ENCODE measurements at places on chromosomes 3 and 15. TPM values are rescaled to one million over a fixed set of nuclear protein-coding genes. Genes with fewer than 3 reads are reported as not detected.

GRCh38 chr15:100890051-100890720 lies 10.6 kb downstream of the ALDH1A3 start:
- no peak for DNase-seq
- H3K27me3 ChIP-seq, result peaks cover 85% of the 10 kb centered on the region
- H3K27ac ChIP-seq, result no peak overlapping the region

DNA sequence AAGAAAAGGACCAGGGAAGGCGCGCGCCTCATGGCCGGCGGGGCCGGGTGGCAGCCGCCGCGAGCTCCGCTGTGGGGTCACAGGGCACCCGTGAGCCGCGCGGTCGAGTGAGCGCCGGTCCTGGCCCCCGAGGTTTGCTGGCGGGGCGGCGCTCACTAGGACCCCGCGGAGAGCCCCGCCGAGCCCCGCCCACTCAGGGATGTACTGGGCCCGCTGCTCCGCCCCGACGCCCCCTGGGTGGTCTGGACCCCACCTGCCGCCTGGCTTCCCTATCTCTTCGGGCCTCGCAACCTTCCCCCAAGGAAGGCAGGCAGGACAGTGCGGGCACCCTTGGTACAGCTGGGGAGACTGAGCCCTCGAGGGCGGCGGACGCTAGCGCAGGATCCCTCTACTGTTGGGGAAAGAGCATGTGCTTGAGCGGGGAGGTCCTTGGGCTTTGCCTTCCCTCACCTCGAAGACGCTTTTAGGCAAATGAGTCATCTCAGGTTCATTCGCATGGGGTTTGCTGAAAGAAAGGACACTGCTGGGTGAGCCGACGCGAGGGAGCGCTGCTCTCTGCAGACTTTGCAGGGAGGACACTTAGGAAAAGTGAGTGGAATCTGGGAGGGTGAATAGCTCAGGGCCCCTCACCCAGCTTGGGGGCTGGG lies at the start of gene CHRNB4:
TSS of gene CHRNB4 (minus strand) at position 109 of the 647 bp plus-strand sequence. CDS start at position 32, 77 bp downstream.
- no peak within 1 kb of the TSS for H3K27ac ChIP-seq
- DNase-seq, result no peak
- H3K27me3 ChIP-seq, result peaks cover 15% of the 10 kb centered on the region
- peaks cover 10% of the 10 kb centered on the region for H3K4me1 ChIP-seq
- H3K4me3 ChIP-seq, result peak within 1 kb of the TSS; percentile 79

DNA sequence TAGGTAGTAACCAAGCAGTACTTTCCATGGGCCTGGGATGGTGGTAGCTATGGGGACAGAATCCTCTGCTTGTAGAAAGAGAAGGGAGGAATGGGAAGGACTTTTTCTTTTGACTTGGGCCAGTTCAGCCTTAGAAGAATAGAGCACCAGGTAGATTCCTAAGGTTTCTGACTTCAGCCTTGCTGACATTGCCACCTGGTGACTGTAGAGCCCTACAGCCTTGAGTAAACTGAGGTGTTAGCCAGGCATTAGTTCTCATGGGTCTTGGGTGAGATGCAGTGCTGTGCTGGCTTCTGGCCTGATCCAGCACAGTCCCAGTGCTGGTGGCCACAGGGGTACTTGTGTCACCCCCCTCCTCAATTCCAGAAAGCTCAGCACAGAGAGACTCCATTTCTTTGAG lies 171.1 kb downstream of the ZBBX start:
- DNase-seq, result no peak
- peaks cover 2% of the 10 kb centered on the region for H3K27me3 ChIP-seq
- no peaks in the 10 kb centered on the region for H3K36me3 ChIP-seq
- no peak overlapping the region for H3K4me3 ChIP-seq
- no peak overlapping the region for H3K27ac ChIP-seq

GRCh38 chr3:129358177-129358771 lies 70.2 kb downstream of the EFCAB12 start:
- no peak overlapping the region for H3K27ac ChIP-seq
- no peak overlapping the region for H3K4me3 ChIP-seq
- peaks cover 1% of the 10 kb centered on the region for H3K27me3 ChIP-seq

- H3K27me3 ChIP-seq, result peaks cover 2% of the 10 kb centered on the region
- no peak overlapping the region for H3K27ac ChIP-seq
- no peak for DNase-seq
- H3K36me3 ChIP-seq, result peaks cover 5% of the 10 kb centered on the region
Observed at GRCh38 chr15:54580643-54581042, 602.4 kb downstream of the UNC13C start.

Gene CMTM6
- polyA plus RNA-seq, result 36.2 TPM

DNA sequence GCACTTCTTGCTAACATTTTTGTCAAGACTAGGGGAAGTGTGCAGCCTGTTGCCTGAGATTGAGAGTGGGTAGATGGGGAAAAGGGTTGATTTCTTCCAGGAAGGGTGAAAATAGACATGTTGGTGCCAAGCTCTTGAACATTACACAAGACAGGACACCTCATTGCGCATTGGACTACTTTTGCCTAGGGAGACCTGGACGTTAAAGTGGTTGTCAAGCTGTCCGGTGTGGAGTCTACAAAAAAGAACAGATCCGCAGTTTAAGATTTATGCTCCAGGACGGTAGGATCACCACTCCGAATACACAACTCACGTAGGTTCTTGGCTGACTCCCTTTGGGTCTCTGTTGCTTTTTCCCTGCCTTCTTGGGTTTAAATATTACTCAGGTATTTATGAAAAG lies 56.3 kb upstream of the LRIG1 start:
- no peak overlapping the region for H3K27ac ChIP-seq
- no peak for DNase-seq
- H3K27me3 ChIP-seq, result peaks cover 3% of the 10 kb centered on the region
- no peaks in the 10 kb centered on the region for H3K36me3 ChIP-seq
- H3K4me3 ChIP-seq, result no peak overlapping the region

- peaks cover 60% of the 10 kb centered on the region for H3K36me3 ChIP-seq
- no peak overlapping the region for H3K4me3 ChIP-seq
- no peak for DNase-seq
Observed at GRCh38 chr3:193630005-193630404, 37.0 kb downstream of the OPA1 start.

Gene ACAD9
- polyA plus RNA-seq, result 16.5 TPM

- peak overlapping the region; percentile 91 for H3K4me3 ChIP-seq
- H3K36me3 ChIP-seq, result no peaks in the 10 kb centered on the region
- no peak for DNase-seq
- H3K27me3 ChIP-seq, result no peaks in the 10 kb centered on the region
Observed at GRCh38 chr15:56916825-56917477, 1.5 kb upstream of the TCF12 start.

- H3K4me1 ChIP-seq, result peaks cover 6% of the 10 kb centered on the region
- no peak overlapping the region for H3K4me3 ChIP-seq
- H3K27me3 ChIP-seq, result no peaks in the 10 kb centered on the region
- peak overlapping the region; percentile 66 for H3K27ac ChIP-seq
- DNase-seq, result no peak
- H3K36me3 ChIP-seq, result peaks cover 69% of the 10 kb centered on the region
Observed at GRCh38 chr15:74642734-74643664, 27.4 kb downstream of the CLK3 start.

DNA sequence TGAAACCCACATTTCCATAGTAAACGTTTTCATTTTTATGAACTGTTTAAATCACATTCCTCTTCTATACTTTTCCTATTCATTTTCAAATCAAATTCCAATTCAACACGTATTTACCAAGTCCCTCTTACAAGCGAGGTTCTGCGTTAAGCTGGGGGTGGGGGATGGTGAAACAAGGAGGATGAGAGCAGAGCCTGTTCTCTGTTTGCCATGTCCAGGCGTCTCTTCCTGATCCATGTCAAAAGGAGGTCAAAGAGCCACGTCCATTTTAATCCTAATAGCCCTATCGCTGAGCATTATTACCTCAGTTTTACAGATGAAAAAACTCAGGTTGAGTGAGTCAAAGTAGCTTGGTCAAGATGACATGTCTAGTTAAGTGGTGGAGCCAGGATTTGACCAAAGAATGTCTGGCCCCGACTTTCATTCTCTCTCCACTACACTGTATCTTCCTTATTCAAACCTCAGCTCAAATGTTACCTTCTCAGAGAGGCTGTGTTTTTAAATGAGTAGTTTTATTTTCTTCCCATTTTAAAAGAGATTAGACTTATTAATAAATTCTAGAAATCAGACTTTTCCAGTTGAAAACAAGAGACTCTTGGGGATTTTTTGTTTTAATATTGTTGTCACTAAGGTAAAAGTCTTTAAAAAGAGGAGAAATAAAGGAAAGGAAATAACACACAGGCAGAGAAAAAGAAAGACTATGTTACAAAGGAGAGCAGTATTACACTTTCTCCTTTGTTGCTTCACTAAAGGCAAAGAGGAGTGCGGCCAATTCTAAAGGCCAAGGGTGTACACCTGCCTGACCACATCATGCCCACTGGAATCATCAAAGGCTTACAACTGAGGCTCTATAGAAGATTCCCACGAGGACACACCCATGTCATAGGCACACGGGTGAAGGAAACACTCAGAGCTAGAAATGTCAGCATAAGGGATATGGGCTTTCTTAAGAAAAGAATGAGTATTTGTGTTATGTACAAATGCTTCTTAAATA lies 42.4 kb downstream of the MYO5A start:
- no peak for DNase-seq
- no peak overlapping the region for H3K27ac ChIP-seq
- H3K4me3 ChIP-seq, result no peak overlapping the region
- H3K27me3 ChIP-seq, result no peaks in the 10 kb centered on the region
- H3K36me3 ChIP-seq, result no peaks in the 10 kb centered on the region
- peaks cover 39% of the 10 kb centered on the region for H3K4me1 ChIP-seq

- no peak for DNase-seq
- H3K27me3 ChIP-seq, result no peaks in the 10 kb centered on the region
- no peak overlapping the region for H3K27ac ChIP-seq
- peaks cover 87% of the 10 kb centered on the region for H3K36me3 ChIP-seq
- H3K4me3 ChIP-seq, result no peak overlapping the region
Observed at GRCh38 chr3:57911593-57911992, 96.6 kb upstream of the FLNB start.

DNA sequence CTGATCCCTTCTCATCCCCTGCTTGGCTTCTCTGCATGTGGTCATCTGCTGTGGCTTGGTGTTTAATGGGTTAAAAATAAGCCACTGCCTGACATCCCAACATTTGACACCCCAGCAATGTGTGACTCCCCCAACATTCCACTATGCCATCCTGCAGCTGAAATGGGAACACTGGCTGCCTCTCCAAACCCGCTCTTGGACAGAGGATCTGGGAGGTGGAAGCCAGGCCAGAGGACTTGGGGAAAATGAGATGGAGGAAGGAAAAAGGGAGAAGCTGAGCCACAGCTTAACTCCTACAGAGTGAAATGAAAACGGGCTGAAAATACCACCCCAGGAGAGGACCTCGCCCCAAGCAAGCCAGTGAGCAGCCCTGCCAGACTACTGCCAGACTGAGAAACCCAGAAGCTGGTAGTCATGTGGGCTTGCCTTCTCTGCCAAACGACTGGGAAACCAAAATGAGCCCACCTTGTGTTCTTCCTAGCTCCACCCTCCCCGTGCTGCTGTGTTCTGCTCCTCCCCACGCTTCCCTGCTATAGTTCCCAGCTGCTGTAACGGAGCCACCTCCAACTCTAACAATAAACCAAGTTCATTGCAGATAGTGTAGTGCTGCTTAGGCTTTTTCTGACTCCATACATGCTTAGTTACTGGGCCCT lies 13.7 kb downstream of the MAP1A start:
- peaks cover 16% of the 10 kb centered on the region for H3K36me3 ChIP-seq
- no peak for DNase-seq
- no peak overlapping the region for H3K27ac ChIP-seq
- peaks cover 2% of the 10 kb centered on the region for H3K4me1 ChIP-seq
- no peaks in the 10 kb centered on the region for H3K27me3 ChIP-seq

DNA sequence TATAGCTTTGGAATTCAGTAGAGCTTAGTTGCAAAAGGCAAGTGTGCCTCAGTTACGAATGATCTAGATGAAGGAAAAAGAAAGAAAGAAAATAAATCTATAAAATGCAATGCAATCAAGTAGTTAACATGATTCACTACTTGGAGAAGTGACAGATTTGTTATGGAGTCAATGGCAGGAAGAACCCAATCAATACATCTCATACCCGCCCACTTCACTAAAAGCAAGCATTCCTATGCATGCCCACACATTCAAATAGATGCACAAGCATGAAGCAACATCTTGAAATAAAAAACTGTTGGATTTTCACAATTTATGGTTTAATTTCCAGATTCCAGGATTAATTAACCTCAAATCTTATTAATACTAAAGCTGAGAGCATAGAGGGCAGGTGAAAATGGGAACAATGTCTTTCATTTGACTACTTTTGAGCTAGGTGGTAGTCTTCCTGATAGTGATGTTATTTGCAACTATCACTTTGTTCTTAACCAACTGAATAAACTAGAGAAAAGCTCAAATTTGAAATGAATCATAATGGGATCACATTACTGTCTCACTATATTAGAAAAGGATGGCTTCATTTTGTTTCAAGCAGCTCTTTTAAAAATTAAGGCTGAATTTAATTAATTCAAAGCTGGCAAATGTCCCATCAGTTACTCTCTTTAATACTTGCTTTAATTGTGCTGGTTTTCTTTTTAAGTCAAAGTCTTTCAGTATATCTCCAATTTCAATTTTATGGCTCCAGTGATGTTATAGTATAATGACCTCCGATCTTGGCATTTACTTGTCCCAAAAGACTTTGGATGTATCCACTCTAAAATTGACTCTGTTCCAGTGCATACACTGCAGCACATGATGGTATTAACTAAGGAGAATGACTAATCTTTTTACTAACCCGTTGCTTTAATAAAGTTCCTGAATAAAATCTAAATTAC lies 46.7 kb upstream of the CCDC50 start:
- H3K4me3 ChIP-seq, result no peak overlapping the region
- no peaks in the 10 kb centered on the region for H3K27me3 ChIP-seq
- H3K4me1 ChIP-seq, result no peaks in the 10 kb centered on the region
- DNase-seq, result no peak
- no peak overlapping the region for H3K27ac ChIP-seq

- DNase-seq, result no peak
- no peak overlapping the region for H3K4me3 ChIP-seq
- peaks cover 2% of the 10 kb centered on the region for H3K36me3 ChIP-seq
Observed at GRCh38 chr3:158569794-158570193, 1.2 kb upstream of the MLF1 start.

- no peaks in the 10 kb centered on the region for H3K27me3 ChIP-seq
- no peaks in the 10 kb centered on the region for H3K36me3 ChIP-seq
- no peaks in the 10 kb centered on the region for H3K4me1 ChIP-seq
- no peak overlapping the region for H3K4me3 ChIP-seq
- H3K27ac ChIP-seq, result no peak overlapping the region
Observed at GRCh38 chr3:170811515-170811914, 58.5 kb downstream of the RPL22L1 start.

DNA sequence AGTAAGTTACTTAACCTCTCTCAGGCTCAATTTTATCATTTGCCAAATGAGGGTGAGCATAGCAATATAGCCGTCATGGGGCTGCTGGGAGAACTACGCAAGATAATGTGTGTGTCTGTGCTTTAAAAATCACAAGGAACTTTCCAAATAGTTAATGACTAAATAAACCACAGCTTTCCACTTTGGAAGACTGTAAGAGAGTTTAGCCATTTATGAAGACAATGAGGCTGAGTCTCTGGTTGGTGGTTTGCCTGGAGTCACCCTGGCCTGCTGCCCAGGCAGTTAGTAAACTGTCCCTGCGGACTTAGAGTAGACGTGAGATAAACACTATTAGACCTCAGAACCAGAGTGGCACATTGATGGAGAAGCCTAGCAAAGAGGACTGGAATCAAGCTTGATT lies 357.7 kb downstream of the CLSTN2 start:
- H3K4me1 ChIP-seq, result no peaks in the 10 kb centered on the region
- DNase-seq, result no peak
- no peak overlapping the region for H3K4me3 ChIP-seq
- no peak overlapping the region for H3K27ac ChIP-seq
- no peaks in the 10 kb centered on the region for H3K36me3 ChIP-seq
